Kasumi-1 (cell line): ENCODE measurements at places on chromosomes 3 and 15.
A peak's percentile ranks its signal among the peaks of the same experiment; 100 is the strongest.

DNA sequence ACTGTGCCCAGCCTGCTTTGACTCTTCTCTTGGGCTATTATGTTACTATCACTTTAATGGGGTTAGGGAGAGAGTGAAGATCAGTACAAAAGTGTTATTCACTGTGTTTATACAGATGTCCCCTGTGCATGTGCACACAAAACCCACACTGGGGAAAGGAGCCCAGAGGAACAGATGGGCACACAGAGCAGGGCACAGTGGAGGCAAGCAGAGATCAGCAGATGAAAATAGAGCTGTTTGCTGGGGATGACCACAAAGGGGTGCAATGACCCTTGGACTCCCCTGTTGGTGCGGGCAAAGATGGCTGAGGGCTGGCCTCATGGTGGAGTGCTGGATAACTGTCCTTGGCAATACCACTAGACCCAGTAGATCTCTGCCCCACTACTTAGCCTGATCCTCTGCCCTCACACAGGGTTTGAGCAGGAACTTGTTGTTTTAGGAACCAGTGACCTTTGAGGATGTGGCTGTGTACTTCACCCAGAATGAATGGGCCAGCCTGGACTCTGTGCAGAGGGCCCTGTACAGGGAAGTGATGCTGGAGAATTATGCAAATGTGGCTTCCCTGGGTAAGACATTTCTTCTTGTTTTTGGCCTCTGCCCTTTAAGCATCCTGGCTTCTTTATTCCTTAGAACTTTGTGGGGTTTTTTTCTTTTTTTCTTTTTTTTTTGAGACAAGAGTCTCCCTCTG lies 5.3 kb downstream of the ZNF620 start:
- no peak for DNase-seq

DNA sequence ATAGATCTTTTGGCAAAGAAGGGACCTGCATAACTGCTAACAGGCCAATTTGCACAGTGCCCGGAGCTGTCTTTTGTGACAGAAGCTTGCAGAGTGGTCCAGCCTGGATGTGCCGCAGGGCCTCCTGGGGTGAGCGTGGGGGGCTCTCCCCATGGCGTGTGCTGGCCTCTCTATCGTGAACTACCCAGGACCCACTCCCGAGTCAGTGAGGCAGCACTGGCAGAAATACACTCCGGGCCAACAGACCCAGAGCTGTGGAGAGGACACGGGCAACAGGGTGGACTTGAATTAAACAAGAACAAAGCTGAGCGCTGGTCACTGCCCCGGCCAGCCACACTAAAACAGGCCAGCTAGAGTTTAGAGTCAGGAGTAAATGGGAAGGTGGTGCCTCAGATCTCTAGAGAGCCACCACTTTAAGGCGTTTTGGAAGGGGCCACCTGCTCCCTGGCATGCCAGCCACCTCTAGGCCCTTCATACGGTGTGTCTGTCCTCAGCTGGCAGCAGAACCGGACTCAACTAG lies 152.1 kb downstream of the KLF13 start:
- no peak for DNase-seq

DNA sequence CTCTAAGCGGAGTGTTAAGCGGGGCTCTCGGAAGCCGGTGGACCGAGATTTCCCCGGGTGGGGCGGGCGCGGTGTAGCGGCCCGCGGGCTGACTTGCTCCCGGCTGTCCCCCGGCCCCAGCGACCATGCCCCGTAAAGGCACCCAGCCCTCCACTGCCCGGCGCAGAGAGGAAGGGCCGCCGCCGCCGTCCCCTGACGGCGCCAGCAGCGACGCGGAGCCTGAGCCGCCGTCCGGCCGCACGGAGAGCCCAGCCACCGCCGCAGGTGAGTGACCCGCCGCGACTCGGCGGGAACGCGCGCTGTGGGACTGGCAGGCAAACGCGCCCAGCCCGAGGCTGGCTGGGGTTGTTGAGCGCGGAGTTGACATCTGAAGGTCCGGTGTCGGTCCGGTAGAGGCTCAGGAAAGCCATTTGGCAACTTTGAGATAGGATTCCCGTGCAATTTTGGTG lies 1.3 kb downstream of the SMC4 start:
- DNase-seq = no peak

DNA sequence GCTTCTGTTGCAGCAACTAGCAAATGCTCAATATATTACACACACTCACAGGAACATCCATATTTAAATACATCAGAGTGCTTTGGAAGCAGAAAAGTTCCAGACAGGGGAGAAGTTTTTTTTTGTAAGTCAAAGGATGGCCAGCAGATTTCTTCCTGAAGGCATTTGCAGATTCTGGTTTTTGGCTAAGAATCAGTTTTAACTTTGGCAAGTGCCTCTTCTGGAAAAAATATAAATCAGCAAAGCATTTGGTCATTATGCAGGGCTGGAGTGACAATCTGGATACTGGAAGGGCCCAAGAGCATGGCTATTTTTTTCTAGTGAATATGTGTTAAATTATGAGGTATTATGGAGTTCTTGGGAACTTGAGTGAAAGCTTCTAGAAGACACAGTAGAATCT lies 495.3 kb upstream of the ARPP21 start:
- no peak for DNase-seq

DNA sequence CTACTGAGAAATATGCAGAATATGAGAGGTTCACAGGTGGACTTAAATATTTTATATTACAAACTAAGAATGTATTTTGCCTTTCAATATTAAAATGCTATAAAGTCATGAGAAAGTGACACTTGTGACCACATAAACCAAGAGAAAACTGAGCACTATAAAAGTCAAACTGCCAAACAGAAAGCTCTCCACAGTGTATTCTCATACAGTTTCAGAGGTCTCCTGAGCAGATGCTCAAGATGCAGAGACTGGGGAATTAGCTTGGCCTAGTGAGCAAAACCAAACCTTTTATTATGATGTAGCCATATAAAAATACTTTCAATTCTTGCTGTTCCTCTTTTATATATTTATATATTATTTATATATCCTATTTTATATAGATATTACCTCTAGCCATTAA lies 227.8 kb downstream of the TBC1D5 start:
- no peak for DNase-seq

DNA sequence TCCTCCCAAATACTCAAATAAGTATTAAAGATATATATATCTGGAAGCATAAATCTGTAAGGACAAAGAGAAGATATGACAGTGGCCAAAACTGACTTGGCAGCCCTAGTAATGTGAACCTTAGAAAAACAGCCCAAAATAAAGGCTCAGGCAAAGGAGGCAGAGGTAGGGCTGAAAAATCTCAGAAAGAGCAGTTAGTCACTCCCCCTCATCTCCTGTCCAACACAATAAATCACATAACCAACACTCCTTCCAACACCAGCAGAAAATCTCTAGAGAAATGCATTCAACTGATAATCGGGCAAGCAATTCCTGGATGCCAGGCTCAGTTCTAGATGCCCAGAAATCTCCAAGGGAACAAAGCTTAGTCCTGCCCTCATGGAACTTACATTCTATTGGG lies 22.1 kb upstream of the CHRM5 start:
- DNase-seq = no peak

- no peak for DNase-seq
These were observed 11.7 kb downstream of the EDEM1 start for GRCh38 chr3:5198986-5199731.

- no peak for DNase-seq
These were observed 367.5 kb downstream of the MECOM start for GRCh38 chr3:169295912-169296570.

- DNase-seq = no peak
These were observed 635.9 kb downstream of the CADM2 start for GRCh38 chr3:85594676-85595075.

DNA sequence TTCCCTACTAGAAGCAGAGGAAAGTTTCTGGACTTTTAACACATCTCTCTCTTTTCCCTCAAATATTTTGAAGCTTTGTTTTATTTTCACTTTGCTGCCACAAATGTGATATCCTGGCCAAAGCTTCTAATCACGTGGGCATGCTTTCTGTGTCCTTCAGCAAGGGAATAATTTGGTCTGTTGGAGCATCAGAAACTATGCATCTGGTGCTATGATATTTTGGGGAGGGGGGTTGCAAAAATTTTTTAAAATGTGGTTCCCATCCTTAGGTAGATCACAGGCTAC lies 254.2 kb downstream of the GAP43 start:
- no peak for DNase-seq

DNA sequence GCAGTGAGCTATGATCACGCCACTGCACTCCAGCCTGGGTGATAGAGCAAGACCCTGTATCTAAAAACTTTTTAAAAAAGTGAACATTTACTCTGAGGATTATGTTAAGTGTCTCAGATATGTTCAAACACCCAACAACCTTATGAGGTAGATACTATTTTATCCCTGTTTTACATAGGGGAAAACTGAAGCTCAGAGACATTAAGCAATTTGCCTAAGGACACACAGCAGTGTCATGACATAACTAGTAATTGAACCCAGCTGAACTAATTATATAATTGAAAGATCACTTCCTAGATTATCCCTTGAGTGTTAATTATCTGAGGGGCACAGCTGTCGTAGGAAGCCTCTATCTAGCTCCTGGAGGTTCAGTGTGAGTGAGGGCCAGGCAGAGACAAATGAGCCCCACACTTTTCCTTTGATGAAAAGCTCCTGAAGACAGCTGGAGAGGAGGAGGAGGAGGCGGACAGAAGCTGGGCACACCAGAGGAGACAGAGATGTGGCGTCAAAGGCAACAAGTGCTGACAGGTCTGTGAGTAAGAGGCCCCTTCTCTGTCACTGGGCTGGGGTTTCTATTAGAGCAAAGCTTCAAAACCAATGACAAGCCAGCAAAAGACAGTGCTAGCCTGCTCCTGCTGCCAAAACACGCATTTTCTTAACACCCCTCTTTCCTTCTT lies 20.5 kb downstream of the TRH start:
- DNase-seq = no peak

GRCh38 chr3:105253225-105253624 lies 113.5 kb upstream of the ALCAM start:
- no peak for DNase-seq

DNA sequence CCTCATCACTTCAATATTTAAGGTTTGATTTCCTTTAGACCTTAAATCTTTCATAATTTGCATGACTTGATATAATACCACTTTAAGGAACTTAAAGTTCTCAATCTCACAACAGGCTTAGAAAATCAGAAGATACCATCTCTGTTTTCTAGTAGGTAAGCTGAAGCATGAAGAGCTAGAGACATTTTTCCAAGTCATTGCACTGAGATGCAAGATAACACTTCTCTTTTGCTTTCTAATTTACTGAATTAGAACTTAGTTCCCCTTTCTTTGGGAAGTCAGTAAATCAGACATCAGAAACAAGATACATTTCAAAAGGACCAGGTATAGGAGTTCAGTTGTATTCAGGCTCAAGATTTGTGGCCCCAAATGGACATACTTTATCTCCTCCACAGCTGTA lies 79.7 kb downstream of the DZIP3 start:
- peak; percentile 9 for DNase-seq
